Activated naive CD4-positive, alpha-beta T cell treated with anti-CD3 and anti-CD28 coated beads, Interleukin-2, amount 10 ng/mL, durations not matched to agents 5 hours and 36 hours (primary cell): ENCODE measurements at places on chromosomes 13 and 19. TPM values are rescaled to one million over a fixed set of nuclear protein-coding genes. Genes with fewer than 3 reads are reported as not detected.

The CALR gene
- 596 TPM for total RNA-seq

The ATP7B gene
- total RNA-seq: 0.87 TPM

The EFNB2 gene
- 0.10 TPM for total RNA-seq

The PPM1N gene
- 2.6 TPM for total RNA-seq

The ZNF561 gene
- total RNA-seq: 30.2 TPM

The PGLYRP2 gene
- total RNA-seq: not detected

The MBD3L3 gene
- not detected for total RNA-seq

The SHISA2 gene
- total RNA-seq: 0.81 TPM
